Iris pigment epithelial cell (primary cell): ENCODE measurements at places on chromosomes 12 and 14.

DNA sequence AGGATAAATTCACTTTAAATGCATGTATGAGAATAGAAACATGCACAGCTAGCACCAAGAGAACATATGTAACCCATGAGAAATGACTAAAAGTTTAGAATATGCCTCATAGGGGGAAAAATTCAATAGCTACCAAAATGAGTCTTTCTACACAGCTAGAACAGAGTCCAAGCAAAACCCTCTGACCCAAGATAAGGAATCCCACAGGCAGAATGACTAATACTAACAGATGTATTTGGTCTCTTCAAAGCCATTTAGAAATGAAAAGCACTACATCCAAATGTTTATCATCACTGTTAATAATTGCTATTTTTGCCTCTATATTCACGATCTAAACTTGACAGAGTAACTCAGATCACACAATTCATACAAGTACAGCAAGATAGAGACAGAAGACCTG, 44.0 kb downstream of the KICS2 start:
- peak; percentile 86 for DNase-seq

DNA sequence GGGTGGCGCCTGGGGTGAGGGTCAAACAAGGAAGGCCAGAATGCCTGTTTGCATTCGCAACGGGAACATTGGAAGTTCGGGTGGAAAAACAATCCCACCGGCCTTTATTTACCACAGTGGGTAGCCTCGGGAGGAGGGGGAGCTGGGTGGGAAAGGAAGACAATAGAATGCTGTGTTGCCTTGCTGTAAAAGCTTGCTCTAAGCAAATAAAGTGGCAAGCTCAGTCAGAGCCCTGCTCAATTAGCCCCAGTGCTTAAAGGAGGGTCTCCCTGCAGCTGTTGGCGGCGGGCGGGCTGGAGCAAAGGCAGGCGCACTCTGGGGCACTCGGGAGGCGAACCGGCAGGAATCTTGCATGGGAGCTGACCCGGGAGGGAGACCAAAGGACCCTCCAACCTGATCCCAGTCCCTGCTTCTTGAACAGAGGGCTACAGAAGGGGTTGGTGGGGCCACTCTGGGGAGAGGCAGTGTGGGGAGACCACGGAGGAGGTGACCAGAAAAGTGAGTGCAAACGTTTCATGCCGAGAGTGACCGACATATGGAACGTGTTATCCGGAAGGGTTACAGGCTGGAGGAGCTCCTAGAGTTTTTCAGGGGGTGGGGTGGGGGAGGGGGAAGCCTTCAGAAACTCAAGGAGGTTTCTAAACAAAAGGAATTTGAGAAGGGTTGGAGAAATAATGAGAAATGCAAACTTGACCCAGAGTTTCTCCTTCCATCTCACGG, 48.5 kb downstream of the NTF3 start:
- no peak for DNase-seq

DNA sequence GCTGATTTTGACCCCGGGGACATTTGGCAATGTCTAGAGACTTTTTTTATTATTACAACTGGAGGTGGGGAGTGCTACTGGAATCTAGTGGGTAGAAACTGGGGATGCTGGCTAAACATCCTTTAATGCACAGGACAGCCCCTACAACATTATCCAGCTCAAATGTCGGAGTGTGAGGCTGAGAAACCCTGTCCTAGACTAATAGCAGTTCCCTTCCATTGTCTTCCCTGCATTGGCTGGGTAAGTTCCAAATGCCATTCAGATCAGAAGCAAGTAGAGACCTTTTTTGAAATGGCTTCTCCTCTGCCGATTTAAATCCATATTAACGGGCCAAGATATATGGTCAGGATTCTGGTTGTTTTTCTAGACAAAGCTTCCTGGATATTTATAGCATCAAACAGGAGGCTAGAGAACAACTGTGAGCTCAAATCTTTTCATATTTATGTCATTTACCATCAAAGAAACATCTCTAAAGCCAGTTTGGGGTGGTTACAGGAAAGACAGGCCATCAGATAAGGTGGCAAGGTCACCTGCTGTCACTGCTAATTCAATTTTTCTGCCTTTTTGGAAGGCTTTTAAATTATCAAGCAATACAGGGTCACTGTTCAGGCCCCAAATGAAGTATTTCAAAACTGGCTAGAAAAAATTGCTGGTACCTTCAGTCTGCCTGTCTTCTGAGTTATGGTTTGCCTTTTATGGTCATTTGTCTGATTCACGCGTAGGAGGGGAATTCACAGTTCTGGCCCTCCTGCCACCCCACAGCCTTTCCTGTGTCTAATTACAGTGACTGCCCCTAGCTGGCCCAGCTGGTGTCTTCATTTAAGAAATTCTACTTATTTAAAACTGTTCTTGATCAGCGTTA, 20.1 kb upstream of the AKAP5 start:
- DNase-seq: peak; percentile 94

DNA sequence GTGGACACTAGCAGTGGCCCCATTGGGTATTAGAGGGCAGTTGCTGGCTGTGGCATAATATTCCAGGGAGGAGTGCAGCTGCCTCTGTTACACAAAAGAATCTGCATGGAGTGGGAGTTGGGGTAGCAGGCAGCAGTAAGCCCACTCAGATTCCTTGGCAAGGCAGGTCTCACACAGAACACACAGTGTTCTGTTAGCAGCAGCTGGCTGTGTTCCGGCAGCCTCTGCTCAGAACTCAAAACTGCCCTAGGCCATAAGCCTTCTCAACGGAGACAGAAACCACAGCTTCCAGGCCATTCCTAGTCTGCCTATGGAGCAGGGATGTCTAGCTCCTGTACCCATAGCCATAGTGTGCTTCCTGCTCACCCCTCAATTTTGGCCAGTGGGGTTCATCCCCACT, 1085.4 kb downstream of the SLC6A15 start:
- no peak for DNase-seq

GRCh38 chr14:29755311-29756018, 172.2 kb downstream of the PRKD1 start:
- DNase-seq: no peak

DNA sequence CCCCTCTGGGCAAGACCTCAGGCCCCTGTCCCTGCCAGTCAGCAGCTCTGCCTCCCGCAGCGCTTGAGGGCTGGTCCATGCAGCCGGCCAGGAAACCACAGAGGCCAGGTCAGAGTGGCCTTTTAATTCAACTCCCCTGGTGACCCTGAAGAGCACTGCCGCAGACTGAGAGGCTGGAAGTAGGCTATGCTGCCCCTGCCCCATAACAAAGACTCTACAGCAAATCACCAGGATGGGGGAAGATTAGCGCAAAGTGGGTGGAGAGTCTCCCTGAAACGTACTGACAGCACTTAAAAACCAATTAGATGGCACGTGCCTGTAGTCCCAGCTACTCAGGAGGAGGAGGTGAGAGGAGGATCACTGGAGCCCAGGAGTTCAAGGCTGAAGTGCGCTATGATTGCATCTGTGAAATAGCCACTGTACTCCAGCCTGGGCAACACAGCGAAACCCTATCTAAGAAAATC, 70.5 kb downstream of the ITPK1 start:
- peak; percentile 28 for DNase-seq

- no peak for DNase-seq
Measured at GRCh38 chr14:104224131-104224505, 85.7 kb downstream of the KIF26A start.
